GM23248 (cell line): ENCODE measurements at places on chromosomes 1 and 21.
A peak's percentile ranks its signal among the peaks of the same experiment; 100 is the strongest.

DNA sequence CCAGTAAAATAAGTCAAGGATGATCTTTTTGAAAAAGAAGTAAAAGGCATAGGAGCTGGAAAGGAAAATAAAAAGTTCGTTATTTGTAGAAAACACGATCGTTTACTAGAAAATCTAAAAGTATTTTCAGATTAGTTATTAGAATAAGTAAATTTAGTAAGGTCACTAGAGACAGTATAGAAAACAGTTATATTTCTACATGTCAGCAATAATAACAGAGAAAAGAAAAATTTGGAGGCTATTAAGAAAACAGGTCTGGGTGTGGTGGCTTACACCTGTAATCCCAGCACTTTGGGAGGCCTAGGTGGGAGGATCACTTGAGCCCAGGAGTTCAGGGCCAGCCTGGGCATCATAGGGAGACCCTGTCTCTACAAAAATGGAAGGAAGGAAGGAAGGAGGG lies 181.3 kb downstream of the VPS13D start:
- DNase-seq, result no peak
- no peaks in the 10 kb centered on the region for H3K27me3 ChIP-seq
- H3K4me3 ChIP-seq, result no peak overlapping the region

- peak; percentile 15 for DNase-seq
- no peaks in the 10 kb centered on the region for H3K4me1 ChIP-seq
- H3K27me3 ChIP-seq, result no peaks in the 10 kb centered on the region
- no peak overlapping the region for H3K4me3 ChIP-seq
- H3K36me3 ChIP-seq, result no peaks in the 10 kb centered on the region
Observed at GRCh38 chr21:15309721-15310120, 244.9 kb upstream of the NRIP1 start.

GRCh38 chr1:44684525-44684924 lies 10.0 kb downstream of the ARMH1 start:
- H3K4me3 ChIP-seq, result no peak overlapping the region
- no peak overlapping the region for H3K27ac ChIP-seq
- H3K27me3 ChIP-seq, result no peaks in the 10 kb centered on the region

DNA sequence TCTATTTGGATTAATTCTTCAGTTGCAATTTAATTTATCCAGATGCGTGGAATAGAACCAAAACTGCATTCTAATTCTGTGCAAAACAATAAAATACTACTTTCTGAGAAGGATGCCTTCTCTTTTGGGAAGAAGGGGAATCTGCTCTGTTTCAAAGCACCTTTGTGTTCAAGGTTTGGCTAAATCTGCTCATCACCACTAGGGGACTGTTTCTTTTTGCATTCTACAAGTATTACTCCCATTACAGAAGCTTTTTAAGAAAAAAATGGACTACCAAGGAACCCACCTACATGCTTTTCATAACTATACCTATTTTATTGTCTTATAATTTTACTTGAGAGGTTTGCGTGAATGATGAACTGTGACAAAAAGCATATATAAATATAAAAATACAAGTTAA lies 18.2 kb downstream of the MRPS6 start:
- peak; percentile 20 for DNase-seq
- H3K27me3 ChIP-seq, result no peaks in the 10 kb centered on the region
- no peaks in the 10 kb centered on the region for H3K4me1 ChIP-seq
